Right kidney (tissue), 9 donors: ENCODE measurements at places on chromosomes 12 and 14.

GRCh38 chr12:96522690-96523089, 33.3 kb downstream of the CFAP54 start:
- no peak for DNase-seq

DNA sequence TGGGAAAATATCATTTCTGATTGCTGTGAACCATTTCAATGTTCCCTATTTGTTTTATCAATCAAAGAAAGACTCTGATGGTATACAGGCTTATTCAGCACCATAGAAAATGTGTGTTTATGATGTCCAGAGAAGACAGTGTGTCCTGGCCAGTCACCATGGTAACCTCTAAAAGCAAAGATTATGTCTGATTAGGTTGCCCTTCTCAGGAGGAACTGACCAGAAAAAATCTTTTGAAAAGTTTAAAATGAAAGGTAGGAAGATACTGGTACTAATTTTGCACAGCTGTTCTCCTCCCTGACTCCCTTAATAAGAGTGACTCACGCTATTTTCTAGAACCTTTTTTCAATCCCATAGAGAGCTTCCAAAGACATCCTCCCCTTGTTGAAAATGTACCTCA, 391.8 kb upstream of the DCN start:
- no peak for DNase-seq

- no peak for DNase-seq
Measured at GRCh38 chr12:111304642-111305071, 64.2 kb downstream of the PHETA1 start.

DNA sequence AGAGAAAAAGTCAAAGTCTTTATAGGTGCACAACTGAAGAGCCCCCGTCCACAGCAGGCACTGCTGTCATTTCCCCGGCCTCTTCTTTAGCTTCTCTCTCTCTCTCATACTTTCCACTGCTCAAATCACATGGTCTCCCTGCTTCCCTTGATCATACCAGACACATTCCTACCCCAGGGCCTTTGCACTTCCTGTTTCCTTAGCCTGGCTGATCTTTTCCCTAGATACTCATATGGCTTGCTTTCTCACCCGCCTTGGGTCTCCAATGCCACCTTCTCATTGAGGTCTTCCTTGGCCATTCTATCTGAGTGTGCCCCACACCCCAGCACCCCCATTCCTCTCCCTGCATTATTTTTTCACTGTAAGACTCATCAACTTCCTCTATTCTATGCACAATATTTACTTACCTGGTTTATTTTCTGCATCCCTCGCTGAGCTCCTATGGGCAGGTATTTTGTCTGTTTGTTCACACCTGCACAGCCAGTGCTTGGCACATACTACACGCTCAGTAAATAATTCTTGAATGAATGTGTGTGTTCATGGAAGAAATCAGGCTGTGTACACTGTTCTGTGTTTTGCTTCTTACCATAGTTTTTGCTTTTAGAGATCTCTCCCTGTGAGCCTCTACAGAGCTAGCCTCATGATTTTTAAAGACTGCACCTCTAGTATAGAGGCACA, 31.9 kb downstream of the SERPINA1 start:
- DNase-seq, result no peak

GRCh38 chr12:104750061-104750460, 208.0 kb downstream of the SLC41A2 start:
- no peak for DNase-seq

GRCh38 chr14:93989939-93990338, 7.2 kb upstream of the CCDC197 start:
- DNase-seq, result no peak

DNA sequence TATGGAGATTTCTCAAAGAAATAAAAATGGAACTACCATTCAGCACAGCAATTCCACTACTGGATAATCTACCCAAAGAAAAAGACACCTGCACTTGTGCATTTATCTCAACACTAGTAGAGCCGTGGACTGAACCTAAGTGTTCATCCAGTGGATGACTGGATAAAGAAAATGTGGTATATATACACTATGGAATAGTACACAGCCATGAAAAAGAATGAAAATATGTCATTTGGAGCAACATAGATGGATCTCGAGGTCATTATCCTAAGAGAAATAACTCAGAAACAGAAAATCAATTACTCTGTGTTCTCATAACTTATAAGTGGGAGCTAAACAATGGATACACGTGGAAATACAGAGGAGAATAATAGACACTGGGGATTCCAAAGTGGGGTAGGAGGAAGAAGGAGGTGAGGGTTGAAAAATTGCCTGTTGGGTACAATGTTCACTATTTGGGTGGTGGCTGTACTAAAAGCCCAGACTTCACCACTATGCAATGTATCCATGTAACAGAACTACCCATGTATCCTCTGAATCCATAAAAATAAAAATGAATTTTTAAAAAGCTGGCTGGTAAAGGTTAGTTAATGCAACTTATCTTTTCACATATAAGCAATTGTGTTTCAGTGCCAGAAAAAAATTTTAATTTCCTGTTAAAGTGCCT, 130.7 kb downstream of the FOXA1 start:
- DNase-seq, result no peak

DNA sequence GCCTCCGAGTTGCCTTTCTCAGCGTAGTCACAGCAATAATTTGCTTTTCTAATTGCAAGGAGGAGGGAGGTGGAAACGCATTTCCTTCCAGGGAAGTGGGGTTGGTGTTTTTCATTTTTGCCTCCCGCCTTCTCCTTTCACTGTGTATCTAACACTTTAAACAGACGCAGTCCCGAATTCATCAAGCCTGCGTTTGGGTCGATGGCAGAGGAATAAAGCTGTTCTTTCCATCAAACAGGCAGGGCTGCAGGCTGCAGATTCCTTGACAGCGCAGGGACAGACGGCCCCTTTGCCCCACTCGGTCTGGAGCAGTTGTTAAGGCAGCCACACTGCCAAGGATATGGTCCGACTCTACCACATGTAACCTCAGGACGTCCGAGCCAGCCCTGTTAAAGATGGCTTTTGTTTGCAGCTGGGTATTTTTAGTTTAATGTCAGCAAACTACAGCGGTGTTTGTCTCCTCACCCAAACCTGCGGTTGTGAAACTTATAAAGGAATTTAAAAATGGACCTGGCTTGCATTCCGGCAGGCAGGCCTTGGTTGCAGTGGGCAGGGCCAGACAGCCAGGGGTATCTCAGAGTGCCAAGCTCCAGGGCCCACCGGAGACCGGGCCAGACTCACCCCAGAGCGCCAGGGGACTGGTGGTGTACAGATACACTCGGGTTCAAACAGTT, 2.1 kb downstream of the CHST11 start:
- peak; percentile 61 for DNase-seq

DNA sequence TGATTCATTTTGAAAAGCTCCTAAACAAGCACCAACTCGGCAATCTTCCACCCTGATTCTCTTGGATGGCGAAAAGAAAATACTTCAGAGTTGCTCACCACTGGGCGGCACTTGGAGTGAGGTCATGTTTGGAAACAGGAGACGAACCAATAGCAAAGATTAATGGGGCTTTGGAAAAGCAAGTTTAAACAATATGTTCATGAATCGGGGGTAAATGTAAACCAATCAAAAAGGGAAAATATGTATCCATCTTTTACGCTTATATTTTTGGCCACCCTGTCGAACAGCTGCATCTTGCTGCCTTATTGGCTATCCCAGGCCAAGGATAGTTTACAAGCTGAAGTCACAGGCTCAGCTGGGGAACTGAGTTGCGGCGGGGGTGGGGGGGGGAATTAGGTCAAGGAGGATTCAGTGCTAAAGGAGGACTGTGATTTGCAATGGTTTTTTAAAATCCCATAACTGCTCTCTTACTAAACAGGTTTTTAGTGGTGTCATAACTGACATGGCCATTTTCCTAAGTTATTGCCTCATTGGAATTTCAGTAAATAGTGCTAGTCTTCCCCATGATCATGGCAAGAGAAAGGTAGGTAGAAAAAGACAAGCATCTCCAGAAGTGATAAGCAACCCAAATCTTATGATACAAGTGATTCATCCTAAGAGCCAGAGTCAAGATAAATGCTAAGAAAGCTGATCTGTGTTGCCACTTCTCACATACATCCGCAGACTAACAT, 210.6 kb downstream of the PHLDA1 start:
- no peak for DNase-seq

GRCh38 chr12:42010715-42011114, 134.0 kb downstream of the GXYLT1 start:
- DNase-seq, result no peak

DNA sequence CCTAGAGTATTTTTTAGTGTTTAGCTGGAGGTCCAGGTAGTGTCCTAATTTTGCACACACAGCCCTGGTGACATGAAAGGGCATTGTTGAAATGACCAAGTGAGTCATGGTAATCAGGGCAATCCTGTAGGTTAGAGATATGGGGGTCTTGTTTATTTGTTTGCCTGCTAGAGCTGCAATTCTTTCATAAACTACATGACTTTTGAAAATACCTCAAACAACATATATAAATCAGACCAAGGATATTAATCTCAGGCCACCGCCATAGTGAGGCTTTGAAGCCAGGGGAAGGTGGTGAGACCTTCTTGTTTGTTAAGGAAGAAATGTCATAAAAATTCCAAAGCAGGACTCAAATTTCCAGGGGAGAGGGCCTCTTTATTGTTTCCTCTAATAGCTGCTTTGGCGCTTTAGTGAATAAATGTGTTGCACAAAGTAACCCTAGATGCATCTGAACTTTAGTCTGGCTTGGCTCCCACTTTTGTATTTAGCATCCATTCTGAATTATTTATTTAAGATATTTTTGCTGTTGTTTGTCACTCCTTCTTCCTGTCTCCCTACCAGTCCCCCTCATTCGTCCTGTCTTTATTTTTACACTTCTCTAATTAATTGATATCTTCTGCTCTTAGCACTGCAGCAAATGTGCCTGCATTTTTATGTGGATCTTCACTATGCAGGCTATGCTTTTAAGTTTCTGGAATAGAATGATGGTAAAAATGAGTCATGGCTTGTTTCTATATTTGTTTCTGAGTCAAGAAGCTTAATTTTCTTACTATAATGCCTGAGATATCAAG, 430.3 kb downstream of the RAD51B start:
- peak; percentile 59 for DNase-seq

DNA sequence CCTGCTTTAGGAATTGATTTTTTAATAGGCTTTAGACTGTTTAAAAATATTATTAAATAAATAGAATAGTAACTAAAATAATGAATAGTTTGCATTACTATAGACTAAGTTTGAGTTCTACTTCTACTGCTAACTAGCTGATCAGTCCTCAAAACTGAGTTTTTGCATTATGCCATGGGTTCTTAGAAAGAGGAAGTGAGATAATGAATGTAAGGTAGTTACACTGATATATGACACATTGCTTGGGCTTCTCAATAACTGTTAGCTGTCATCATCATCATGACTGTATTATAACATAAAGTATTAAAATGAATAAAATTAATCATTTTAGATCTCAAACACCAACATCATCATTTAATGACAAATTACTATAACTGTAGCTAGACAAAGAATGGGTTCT, 949.7 kb downstream of the TRHDE start:
- DNase-seq, result no peak

- no peak for DNase-seq
Measured at GRCh38 chr12:41211448-41211847, 23.3 kb downstream of the PDZRN4 start.

DNA sequence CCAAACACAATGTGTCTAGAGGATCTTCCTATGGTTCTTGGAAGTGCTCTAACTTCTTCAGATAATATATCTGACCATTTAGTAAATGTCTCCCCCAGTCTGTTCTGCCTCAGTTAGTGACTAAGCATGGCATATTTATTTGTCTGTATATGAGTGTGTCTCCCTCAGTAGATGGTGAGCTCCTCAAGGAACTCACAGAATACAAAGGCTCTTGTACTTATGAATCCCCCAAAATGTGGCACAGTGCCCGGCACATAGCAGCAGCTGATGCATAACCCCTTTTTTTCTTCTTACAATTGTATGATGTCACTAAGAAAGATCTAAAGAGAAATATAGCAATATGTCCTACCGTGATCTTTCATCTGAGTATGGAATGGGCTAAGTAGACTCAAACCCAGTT, 264.7 kb upstream of the PRICKLE1 start:
- DNase-seq, result no peak

DNA sequence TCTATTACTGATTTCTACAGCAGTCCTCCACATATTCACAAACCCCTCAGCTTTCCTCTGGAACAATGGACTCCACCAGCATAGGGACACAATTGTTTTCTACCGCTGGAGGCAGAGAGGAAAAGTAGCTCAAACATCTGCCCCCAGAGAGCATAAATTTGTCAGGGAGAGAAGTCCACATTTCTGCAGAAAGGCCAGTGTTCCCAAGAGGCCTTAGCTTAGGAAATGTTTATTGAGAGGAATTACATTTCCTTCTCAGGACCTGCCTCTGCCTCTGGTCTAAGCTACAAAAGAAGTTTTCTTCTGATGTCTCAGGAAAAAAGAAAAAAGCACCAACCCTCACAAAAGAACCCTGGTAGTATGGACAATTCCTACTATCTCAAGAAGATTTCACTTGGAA, 217.8 kb upstream of the BMP4 start:
- DNase-seq, result peak; percentile 26

GRCh38 chr14:92728759-92729364, 19.6 kb downstream of the LGMN start:
- no peak for DNase-seq

DNA sequence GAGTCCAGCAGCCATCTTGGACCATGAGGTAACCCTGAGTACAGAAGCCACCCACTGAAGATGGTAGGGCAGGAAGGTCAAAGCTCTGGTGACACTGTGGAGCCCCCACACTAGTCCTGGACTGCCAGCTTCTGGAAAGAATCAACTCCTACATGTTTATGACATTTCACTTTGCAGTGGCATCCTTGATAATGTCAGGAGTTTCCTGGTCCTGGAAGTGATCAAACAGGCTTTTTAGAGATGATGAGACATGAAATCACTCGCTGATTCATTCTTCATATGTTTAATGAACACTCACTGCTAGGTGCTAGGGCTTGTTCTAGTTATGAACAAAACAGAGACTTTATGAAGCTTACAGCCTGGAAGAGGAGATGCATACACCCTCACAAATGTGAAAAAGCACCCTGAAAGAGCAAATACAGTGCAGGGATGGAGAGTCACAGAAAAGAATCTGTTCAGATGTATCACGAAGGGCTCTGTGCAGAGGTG, 15.8 kb upstream of the HNF1A start:
- DNase-seq, result no peak

DNA sequence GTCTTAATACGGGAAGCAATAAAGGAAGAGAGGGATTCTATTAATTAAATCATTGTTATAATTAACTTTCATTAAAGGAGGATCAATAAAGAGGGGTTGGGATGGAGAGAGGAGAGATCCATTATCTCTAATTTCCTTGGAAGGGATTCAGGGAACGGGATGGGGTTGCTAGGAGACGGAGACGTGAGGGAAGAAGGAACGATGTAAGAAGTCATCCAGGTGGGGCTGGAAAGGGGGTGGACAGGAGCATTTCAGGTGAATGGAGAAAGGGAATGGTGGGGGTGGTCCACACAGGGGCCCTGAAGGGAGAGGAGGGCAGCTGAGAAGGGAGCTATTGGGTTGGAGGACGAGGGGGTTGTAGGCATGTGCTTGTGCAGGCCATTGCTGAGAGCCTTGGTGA, 17.2 kb downstream of the CALCOCO1 start:
- DNase-seq, result no peak
